ENCODE measurements at places on chromosomes 6 and 20.
A peak's percentile ranks its signal among the peaks of the same experiment; 100 is the strongest.

DNA sequence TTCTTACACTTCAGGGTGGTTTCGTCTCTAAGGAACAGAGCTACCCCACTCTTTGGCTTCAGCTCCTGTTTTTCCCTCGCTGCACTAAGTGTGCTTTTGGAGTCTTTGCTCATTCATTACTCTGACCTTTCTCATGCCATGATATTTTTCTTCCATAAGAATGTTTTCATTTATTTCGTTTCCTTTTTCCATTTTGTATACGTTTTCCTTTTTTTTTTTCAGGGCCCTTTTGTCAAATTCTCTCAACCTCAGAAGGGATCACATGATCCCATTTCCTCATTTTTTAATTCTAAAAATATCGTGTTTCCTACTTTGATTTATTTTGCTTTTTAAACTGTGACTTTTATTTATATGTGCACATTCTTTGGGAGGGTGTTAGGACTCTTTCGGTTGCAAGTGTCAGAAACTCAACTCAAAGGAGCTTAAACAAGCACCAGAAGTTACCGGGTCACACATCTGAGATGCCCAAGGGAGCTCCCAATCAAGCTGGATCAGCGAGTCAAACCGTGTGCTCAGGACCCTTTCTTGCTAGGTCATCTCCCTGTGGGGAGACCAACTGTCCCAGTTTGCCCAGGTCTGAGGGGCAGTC, 40.6 kb downstream of the GCNT2 start:
- no peak for DNase-seq

DNA sequence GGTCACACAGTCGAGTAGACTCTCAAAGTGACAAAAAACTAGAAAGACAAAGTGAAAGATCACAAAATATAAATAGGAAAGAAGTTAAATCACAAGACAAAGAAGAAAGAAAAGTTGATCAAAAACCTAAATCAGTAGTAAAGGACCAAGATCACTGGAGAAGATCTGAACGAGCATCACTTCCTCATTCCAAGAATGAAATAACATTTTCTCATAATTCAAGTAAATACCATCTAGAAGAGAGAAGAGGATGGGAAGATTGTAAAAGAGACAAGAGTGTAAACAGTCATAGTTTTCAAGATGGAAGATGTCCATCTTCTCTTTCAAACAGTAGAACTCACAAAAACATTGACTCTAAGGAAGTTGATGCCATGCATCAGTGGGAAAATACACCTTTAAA, 31.6 kb upstream of the GJA10 start:
- no peak for DNase-seq

DNA sequence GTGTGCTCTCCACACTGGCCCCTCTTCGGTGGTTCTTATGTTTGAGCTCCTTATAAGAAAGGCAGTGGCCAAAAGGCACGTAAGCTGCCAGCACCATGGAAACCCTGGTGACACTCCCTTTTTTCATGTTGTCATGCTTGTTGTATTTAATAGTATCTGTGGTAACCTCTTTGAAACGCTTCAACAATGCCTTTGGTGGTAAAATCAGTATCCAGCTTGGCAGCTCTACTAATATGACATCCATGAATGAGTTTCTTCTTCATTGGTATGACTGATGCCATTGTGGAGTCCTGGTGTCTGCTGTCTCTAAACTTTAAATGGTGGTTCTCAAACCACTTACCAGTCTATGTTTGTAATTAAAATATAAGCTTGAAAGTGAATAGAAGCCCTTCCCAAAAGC, 10.7 kb upstream of the MYLK2 start:
- DNase-seq = no peak

DNA sequence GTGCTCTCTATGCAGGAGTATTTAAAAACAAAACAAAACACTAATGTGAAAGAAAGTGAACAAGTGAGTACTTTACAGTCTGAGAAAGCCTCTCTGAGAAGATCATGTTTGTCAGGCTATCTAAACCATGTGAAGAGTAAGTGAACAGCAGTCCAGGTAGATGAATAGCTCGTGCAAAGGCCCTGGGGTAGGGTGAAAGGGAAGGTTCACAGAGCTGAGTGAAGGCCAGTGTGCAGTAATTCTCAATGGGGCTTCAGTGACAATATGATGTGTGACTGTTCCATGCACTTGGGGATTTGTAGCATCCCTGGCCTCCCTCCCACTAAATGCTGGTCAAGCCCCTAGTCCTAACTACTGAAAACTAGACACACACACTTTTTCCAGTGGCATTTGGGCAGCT, 488.9 kb upstream of the JARID2 start:
- DNase-seq = no peak

DNA sequence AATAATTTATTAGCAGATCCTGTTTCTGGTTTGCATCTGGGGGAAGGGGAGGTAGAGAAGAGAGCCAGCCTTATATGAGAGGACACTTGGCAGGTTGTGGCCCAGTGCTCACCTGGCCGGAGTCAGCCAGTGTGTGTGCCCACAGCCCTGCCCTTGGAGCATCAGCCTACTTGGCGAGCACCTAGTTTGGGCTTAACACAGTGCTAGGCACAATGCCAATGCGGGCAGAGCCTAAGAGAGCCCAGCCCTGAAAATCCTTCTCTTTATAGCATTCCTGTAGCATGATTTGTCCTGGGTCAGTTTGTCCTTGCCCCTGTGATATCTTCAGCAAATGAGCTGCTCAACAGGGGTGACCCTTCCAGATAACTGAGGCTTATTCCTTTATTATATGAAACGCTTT, 73.0 kb downstream of the SLX4IP start:
- DNase-seq = peak; percentile 44

DNA sequence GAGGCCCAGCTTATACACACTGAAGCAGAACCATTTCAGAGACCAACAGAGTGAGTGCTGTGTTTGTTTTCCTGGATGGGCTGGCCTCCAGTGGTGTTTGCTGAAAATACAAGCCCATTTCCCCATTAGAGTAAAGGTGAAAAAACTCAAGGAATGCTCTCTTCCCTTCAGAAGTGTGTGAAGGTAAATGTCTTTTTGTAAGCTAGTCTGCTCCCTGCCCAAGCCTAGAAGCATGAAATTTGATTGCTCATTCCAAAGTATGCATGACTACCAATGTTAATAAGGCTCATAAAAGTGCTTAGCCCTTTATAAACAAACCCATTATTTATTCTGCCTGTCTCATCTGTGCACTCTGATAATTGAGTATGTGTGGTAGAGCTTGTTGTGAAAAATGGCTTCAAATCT, 59.1 kb downstream of the ADGRF1 start:
- no peak for DNase-seq

DNA sequence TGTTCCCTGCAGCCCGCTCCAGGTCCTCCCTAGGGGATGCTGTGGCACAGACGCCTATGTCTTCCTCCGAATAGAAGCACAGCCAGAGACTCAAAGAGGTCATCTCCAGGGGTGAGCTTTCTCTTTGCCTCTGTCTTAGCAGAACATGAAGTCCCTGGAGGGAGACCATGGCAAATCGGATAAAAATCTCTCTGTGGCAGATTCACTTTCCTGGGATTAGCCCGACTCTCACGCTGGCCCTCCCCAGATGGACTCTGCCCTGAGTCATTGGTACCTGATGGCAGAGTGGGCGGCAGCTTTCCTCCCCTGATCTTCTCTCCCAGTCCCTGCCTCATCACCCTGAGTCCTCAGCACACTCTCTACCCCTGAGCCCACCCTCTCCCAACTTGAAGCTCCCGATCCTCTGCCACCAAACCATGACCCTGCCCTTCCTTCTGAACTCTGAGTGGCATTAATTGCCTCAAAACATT, 58.0 kb upstream of the CCDC167 start:
- DNase-seq = no peak

DNA sequence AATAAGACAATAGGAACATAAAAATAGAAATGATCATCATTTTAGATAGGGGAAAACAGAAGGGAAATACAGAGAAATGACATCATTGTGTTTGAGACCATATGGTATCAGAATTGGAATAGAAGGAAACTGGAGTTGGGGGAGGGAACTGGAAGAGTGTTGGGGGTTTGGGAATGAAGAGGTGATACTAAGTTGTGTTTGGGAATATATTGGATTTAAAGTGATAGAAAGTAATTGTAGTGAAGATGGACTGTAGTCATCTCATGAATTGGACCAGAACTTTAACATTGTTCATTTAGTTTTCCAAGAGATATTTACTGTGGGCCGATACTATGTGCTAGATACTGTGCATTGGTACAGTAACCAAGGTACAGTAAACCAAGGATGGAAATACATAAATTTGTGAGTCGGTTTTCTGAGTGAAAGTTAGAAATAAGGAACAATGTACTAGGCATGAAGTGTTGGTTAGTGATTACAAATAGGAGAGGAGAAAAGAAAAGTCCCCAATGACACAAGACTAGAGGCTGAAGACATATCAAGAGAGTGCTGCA, 32.3 kb downstream of the KCNQ5 start:
- DNase-seq = no peak

GRCh38 chr6:102075539-102075938, 682.0 kb downstream of the GRIK2 start:
- no peak for DNase-seq

DNA sequence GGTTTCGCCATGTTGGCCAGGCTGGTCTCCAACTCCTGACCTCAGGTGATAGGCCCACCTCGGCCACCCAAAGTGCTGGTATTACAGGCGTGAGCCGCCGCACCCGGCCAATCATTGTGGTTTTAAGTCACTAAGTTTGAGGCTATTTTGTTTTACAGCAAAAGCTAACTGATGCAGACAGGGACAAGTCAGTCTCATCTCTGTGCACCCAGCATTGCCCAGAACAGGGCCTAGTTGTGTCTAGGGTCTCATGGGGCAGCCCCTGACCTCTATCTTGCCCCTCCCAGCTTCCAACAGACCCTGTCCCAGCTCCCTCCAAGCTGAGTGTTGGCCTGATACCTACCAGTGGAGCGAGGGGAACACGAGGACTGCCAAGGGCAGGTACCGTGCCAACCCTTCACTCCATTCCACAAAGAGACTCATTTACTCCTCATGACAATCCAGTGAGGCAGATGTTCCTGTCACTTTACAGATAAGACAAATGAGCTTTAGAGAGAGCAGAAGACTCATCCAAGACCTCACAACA, 8.9 kb upstream of the RBCK1 start:
- DNase-seq = no peak

- no peak for DNase-seq
Measured at GRCh38 chr6:33091957-33092356, 16.2 kb downstream of the HLA-DPB1 start.

- peak; percentile 78 for DNase-seq
Measured at GRCh38 chr6:106254636-106255035, 70.9 kb downstream of the ATG5 start.

- DNase-seq = peak; percentile 30
Measured at GRCh38 chr6:33851959-33852358, 48.2 kb upstream of the MLN start.

DNA sequence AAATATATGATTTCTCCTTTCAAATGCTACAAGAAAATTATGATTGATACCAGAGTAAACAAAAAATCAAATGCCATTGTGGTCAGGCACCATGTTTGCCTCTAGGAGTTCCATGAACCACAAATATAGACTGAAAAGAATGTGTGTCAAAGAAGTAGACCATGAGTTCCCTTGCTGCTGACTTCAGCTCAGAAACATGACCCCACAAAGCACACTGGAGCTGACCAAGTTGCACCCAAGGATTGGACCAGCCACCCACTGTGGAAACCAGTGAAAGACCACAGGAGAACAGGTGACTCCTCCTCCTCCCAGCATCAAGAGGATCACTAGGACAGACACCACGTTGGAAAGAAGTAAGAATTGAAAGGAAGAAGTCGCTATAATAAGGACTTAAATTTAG, 90.8 kb upstream of the TENT5A start:
- no peak for DNase-seq

- peak; percentile 7 for DNase-seq
Measured at GRCh38 chr6:11318835-11319813, 86.7 kb upstream of the NEDD9 start.

GRCh38 chr6:65155083-65155482, 551.9 kb downstream of the EYS start:
- no peak for DNase-seq

GRCh38 chr6:167119670-167120582, 3.0 kb upstream of the CCR6 start:
- DNase-seq = no peak

DNA sequence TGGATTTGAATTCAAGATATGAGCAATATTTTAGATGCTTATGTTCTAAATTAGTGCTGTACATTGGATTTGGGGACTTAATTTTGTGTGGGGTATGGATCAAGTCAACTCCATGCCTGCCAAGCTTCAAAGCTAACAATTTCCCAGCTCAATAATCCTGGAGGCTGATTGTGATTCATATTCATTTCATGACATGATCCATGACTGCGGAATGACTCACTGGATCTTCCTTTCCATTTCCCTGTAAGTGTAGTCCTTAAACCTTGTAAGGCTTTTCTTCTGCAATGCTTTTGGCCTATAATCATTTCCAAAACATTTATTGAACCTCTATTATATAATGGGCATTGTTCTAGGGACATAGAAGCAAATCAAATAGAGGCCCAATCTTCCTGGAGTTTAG, 44.7 kb upstream of the CCN2 start:
- peak; percentile 93 for DNase-seq

GRCh38 chr20:64080013-64080812, at the start of gene OPRL1:
OPRL1 (plus strand) TSS chr20:64080082; CDS start chr20:64092721, 12,639 bp downstream.
- DNase-seq = peak; percentile 9

DNA sequence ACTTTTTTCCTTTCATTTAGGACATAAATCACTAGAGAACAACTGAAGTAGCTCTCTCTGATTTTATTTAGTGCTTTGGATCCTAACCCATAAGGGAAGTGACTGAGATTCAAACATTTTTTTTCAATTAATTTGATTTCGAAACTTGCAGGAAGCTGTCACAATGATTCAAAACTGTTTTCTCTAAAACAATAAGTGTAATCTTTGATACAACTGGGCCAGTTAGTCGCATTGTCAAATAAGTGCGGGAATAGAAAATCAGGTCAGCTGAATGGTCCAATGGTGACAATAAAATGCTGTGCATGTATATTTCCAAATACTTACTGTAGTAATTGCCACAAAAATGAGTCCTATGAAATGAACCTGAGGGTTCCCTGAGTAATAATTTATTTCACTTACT, 930.8 kb downstream of the TFAP2A start:
- DNase-seq = no peak

- no peak for DNase-seq
Measured at GRCh38 chr6:125639466-125640020, 109.9 kb upstream of the HEY2 start.

DNA sequence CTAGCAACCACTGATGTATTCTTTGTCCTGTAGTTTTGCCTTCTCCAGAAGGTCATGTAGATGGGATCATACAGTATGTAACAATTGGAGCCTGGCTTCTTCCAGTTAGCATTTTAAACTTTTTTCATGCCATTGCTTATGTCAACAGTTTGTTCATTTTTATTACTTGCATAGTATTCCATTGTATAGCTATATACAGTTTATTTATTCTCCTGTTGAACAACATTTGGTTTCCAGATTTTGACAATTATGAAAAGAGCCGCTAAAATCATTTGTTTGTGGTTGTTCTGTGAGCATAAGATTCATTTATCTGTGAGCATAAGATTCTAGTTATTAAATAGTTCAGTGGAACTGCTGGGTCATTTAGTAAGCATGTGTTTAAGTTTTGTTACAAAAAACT, 23.5 kb upstream of the CMTR1 start:
- no peak for DNase-seq

GRCh38 chr6:44309092-44309491, 4.1 kb downstream of the AARS2 start:
- no peak for DNase-seq

Data from fibroblast of skin of scalp (primary cell).